ENCODE measurements at places on chromosomes 3 and 15. TPM values are rescaled to one million over a fixed set of nuclear protein-coding genes. Genes with fewer than 3 reads are reported as not detected.

SNX22 gene
- 0.24 TPM for total RNA-seq

C3orf85 gene
- total RNA-seq: not detected

EIF4G1 gene
- 300 TPM for total RNA-seq

MOBP gene
- not detected for total RNA-seq

ADIPOQ gene
- not detected for total RNA-seq

SLC6A1 gene
- not detected for total RNA-seq

GABRR3 gene
- not detected for total RNA-seq

MAP6D1 gene
- 2.8 TPM for total RNA-seq

POU1F1 gene
- not detected for total RNA-seq

TRIM69 gene
- 15.3 TPM for total RNA-seq

GRK7 gene
- total RNA-seq: 0.12 TPM

ACTC1 gene
- total RNA-seq: 1.6 TPM

All from hair follicle dermal papilla cell (primary cell).